ENCODE measurements at places on chromosomes 2 and 18.

GRCh38 chr2:38362232-38362631, 14.8 kb downstream of the ATL2 start:
- no peak for DNase-seq

DNA sequence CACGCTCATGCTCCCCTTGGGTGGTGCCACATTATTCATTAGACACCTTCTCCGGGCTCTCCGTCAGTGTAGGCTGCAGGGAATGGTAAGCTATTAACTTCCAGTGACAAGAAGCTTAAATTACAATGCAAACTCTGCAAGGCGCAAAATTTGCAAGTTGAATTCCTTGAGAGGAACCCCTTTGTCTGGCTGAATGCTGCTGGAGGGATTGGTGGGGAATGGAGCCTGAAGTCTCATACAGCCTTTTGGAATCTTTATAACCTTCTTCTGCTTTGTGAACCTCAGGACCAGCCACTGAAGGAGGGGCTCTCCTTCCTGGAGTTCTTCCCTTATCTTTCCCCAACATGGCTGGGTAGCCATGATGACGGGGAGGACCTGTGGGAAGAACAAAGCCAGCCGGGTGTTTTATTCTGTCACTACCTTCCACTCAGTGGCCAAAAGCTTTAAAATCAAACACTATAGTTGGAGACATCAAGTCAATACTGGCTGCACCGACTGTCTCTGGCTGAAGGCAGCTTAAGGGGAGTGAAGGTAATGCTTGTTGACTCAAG, 220.9 kb upstream of the EPHA4 start:
- no peak for DNase-seq

- no peak for DNase-seq
Observed at GRCh38 chr2:45765007-45765727, 113.7 kb downstream of the PRKCE start.

GRCh38 chr2:239561446-239562001, 160.7 kb upstream of the HDAC4 start:
- no peak for DNase-seq

GRCh38 chr2:154158101-154158500, 286.4 kb downstream of the GALNT13 start:
- no peak for DNase-seq

DNA sequence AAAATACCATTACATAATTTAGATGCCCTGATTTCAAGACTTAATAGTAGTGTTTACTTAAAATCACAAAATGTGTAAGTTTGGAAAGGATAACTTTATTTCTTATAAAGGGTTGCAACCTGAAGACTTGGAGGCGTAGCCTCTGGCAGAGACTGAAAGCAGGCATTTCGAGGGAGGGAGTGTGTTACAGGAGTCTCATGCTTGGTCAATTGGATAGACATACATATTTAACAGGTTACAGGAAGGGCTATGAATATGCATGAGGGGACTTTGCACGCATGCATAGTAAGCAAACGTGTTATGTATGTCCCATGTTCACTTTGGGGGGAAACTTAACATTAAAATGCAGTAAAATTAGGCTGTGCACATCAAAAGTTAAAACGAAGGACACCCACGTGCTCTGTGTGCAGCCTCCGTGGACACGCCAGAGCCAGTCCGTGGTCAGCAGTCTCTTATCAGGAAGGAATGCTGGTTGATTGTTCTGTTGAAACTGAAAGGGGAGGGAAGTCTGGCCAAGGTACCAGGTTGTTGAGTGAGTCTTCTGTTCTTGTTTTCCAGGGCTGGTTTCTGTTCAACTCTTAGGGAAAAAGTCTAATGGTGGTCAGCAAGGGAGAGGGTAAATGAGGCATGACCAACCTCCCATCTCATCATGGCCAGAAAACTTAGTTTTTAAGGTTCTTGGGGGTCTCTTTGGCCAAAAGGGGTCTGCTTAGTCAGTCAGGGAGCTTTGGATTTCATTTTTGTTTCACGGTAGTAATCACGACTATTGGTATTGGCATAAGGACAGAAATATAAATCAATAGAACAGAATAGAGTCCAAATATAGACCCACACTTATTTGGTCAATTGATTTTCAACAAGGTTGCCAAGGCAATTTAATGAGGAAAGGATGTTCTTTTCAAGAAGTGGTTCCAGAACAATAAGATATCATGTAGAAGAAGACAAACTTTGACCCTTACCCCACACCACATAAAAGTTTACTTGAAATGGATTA, 121.9 kb downstream of the MCFD2 start:
- DNase-seq, result no peak

DNA sequence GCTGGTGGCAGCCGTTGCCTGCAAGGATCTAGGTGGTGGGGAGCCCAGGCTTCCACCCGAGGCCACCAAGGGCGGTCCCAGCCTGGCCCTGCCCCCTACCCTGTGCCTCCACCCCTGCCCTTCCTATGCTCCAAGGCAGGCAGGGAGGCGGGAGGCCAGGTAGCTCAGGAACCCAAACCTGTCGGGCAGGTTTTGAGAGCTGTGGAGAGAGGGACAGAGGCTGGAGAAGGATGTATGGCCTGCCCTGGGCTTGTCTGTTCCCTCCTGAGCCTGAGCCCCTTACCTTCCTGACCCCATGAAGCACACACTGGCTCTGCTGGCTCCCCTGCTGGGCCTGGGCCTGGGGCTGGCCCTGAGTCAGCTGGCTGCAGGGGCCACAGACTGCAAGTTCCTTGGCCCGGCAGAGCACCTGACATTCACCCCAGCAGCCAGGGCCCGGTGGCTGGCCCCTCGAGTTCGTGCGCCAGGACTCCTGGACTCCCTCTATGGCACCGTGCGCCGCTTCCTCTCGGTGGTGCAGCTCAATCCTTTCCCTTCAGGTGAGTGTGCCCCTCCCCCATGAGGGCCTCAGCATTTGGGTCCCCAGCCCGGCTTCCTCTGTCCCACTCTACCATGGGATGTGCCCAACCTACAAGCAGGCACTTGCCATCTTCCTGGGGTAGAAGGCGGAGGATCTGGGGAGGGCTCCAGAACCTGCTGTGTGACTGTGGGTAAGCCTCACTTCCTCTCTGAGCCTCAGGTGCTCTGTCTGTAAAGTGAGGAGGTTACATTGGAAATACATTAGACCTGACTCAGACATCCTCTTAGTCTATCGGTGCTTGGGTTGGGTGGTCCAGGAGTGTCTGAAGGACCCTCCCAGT, at the start of gene PROM2:
TSS of gene PROM2 (plus strand) at position 159 of the 860 bp plus-strand sequence. CDS start at position 296, 137 bp downstream.
- peak; percentile 43 for DNase-seq

GRCh38 chr2:240959941-240960308, 38.5 kb upstream of the SNED1 start:
- no peak for DNase-seq

DNA sequence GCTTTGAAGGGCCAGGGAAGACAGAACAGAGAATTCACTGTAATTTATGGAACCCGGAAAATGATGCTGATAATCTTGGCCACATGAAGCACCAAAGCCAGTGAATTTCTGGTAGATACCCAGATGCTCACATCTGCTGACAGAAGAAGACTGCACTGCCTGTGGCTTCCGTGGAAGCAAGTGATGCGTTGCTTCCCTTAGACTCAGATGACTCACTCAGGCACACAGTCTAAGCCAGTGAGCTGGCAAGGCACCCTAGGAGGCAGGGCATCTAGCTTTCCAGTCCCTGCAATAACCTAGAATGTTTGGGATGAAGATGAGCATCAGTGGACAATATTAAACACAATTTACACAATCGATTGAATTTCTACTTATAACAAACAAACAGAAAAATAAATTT, 284.7 kb downstream of the CMPK2 start:
- no peak for DNase-seq

- DNase-seq, result no peak
Observed at GRCh38 chr2:58757971-58758370, 516.8 kb upstream of the FANCL start.

DNA sequence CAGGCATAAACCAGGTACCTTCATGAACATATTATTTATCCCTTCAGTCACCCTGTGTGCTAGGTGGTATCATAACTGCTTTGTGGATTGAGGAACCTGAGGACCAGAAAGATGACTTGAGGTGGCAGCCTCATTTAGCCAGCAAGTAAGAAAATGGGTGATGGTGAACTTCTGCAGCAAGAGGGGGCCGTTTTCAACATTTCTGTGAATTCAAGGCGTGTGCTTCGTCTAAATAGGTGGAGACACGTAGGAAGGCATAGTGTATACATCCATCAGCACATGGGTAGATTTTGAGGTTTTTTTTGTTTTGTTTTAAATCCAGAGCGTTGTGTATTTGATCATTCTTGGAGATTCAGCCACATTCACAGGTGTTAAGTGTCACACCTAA, 118.7 kb downstream of the SPTBN1 start:
- no peak for DNase-seq

DNA sequence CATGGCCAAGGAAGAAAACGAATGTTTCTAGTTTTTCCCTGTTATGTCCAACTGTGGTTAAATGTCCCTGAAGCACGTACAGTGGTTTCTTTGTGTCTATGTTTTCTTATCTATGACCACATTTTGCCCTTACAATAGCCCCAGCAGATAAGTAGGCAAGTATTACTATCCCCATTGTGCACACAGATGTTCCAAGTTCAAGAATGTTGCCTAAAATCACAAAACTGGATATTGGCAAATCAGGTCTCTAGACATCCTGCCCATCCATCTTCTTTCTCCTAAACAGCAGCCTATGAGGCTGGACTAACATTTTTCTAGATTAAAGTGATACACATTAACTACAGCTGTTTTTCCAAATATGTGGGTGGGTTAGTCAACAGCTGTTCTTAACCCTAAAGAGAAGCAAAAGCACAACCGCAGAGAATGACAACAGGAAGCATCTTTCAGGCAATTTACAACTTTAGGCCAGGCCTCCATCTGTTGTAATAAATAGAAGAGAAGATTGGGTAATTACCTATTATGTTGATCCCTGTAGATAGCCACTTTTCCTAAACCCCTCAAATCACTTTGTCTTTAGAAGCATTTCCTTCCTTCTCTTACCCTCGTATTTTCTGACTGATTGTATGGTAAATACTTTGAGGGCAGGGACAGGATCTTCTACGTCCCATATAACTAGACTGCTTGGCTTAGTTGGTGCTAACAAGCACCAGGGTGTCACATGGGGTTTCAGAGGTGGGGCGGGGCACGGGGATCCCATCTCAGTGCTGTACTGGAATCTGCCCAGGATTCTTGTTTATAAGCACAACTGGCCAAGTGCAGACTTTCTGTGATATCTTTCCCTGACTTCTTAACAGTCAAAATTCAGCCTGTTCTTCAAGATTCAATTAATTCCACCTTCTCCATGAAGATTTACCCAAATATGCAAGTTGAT, 132.1 kb upstream of the SETBP1 start:
- DNase-seq, result no peak

DNA sequence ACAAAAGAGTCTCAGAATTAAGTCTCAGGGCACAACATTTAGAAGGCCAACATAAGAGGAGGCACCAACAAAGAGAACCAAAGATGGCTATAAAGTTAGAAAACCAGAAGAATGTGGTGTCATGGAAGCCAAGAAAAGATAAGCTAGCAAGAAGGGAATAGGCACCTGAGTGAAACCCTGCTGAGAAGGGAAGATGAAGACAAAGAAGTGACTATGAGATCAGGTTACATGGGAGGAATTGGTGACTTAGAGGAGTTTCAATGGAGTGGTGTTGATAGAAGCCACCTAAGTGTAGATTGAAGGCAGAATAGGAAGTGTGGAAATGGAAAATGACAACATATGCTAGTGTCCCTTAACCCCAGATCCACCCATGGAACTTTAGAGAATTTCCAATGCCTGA, 327.6 kb upstream of the KCNJ3 start:
- no peak for DNase-seq

DNA sequence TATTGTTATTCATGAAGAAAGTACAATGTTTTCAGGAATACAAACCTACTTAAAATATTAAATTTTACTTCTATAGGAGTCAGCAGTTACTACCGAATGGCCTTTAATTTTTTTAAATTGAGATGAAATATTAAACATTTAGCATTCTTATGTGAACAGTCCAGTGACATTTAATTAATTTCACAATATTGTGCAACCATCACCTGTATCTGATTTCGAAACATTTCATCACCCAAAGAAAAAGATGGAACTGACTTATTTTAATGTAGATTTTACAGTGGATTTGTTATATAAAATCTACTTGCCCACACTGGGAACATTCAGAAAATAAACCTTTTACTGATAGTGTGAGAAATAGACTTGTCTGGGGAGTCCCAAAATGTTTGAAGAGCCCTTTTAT, 585.2 kb upstream of the LINC00305 start:
- no peak for DNase-seq

DNA sequence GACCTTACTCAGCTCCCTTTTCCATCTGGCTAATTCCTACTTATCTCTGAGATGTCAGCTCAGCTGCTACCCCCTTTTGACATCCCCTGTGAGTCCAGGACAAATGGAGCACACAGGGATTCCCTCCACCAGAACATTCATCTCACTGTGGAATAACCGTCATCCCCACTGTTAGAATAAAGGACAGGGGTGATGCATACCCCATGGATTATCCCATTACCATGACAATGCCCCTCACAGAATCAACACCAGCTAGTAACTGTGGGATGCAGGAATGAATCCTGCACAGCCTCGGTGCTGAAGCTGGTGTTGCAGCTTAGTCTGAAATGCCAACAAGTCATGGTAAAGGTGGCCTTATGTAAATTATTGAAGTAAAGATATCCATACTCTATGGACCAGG, 624.8 kb upstream of the RAB6C start:
- DNase-seq, result no peak

DNA sequence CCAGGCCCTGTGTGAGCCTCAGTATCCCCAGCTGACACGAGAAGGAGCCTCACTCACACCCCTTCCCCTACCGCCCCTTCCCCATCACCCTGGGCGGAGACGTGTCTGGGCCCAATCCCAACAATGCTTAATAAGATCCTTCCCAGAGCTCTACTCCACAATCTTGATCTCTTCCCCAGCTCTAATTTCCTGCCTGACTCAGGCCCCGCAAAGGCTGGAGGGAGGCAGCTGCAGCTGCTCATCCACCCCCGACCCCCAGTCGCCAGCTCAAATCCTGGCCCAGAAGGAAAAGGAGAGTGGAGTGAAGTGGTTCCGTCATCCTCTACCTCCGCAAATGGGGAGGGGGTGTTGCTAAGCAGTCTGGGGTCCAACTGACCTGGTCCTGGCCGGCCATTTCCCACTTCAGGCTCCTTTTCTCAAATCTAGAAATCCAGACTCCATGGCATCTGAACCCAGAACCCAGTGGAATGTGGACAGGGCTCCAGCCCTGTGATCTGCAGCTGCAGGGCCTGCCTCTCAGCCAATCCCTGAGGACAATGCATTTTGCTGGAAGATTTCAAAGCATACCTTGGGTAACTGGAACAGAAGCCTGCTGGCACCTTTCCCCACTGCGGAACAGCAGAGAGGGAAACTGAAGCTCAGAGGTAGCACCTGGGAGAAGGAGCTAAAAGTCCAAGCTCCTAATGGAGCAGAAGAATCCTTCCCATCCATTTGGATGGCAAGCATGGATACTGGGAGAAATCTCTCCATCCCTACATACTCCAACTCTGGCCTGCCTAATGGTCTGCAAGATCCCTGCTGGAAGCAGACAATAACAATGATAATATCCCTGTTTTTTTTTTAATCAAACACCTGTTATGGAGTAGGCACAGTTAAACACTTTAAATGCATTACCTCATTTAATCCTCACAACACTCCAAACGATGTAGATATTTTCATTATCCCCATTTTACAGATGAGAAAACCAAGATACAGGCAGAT, 5.6 kb upstream of the TNS1 start:
- DNase-seq, result no peak

- DNase-seq, result no peak
Observed at GRCh38 chr18:62977512-62977911, 262.2 kb downstream of the PHLPP1 start.
